ENCODE measurements at places on chromosomes 2 and 18.

DNA sequence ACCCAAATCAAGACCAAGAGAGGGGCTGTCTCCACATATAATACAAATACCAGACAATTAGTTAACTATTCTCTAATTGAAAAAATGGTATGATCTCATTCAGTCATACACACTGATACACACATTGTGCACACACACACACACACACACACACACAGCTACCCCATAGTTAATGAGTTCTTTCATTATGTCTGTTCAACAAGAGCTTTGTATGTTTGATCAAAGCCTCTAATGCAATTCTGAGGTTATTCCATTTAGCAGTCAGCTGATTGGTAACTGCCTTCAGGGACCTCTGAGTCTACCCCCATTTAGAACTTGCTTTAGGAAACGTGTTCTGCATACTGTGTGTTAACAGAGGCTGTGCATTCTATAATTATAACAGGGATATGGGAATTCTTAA is 741.4 kb upstream of the LRRTM4 start:
- H3K4me3 ChIP-seq = no peak overlapping the region
- H3K27me3 ChIP-seq = peaks cover 4% of the 10 kb centered on the region
- DNase-seq = no peak
- no peaks in the 10 kb centered on the region for H3K4me1 ChIP-seq

GRCh38 chr18:71682591-71682990 is 861.6 kb downstream of the CBLN2 start:
- H3K36me3 ChIP-seq = no peaks in the 10 kb centered on the region
- H3K4me1 ChIP-seq = no peaks in the 10 kb centered on the region
- no peak overlapping the region for H3K4me3 ChIP-seq
- no peaks in the 10 kb centered on the region for H3K27me3 ChIP-seq
- no peak overlapping the region for H3K27ac ChIP-seq

- H3K4me1 ChIP-seq = peaks cover 37% of the 10 kb centered on the region
- no peak for DNase-seq
- no peak overlapping the region for H3K4me3 ChIP-seq
- H3K27me3 ChIP-seq = no peaks in the 10 kb centered on the region
- H3K36me3 ChIP-seq = no peaks in the 10 kb centered on the region
These were observed 127.0 kb upstream of the PKDCC start for GRCh38 chr2:41920812-41921211.

GRCh38 chr2:229201521-229201920 is 69.6 kb downstream of the PID1 start:
- no peak overlapping the region for H3K27ac ChIP-seq
- DNase-seq = no peak
- H3K4me3 ChIP-seq = no peak overlapping the region
- peaks cover 16% of the 10 kb centered on the region for H3K4me1 ChIP-seq

GRCh38 chr2:54073796-54074195 is 41.6 kb upstream of the ACYP2 start:
- no peak for DNase-seq
- H3K27me3 ChIP-seq = no peaks in the 10 kb centered on the region
- H3K4me1 ChIP-seq = no peaks in the 10 kb centered on the region
- H3K27ac ChIP-seq = no peak overlapping the region
- no peaks in the 10 kb centered on the region for H3K36me3 ChIP-seq

Measured in SJCRH30 (cell line).